ENCODE measurements at places on chromosomes 12 and 14. TPM values are rescaled to one million over a fixed set of nuclear protein-coding genes. Genes with fewer than 3 reads are reported as not detected.

TSPAN9 gene
- 22.0 TPM for total RNA-seq

BRMS1L gene
- total RNA-seq, result 2.3 TPM

CLEC7A gene
- total RNA-seq, result 0.14 TPM

MUCL1 gene
- not detected for total RNA-seq

CCND2 gene
- total RNA-seq, result 44.0 TPM

NGDN gene
- total RNA-seq, result 50.8 TPM
